ENCODE measurements at places on chromosomes 11 and 22.

DNA sequence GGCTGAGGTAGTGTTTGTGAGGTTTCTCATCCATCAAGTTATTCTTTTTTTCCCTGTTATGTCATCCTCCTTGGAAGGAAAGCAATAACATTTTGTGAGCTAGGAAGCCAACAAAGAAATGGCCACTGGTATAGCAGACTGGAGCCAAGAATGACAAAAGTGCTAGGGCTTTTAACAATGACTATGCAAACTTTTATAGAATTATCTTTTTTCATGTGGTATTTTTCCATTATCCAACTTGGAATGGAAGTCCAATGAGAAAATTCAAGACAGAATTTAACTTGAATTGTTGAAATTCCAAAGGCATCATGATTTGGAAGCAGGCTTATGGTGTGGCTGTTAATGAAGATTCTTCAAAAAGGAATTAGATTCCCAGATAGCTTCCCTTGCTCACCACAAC is 216.4 kb upstream of the PDGFD start:
- no peaks in the 10 kb centered on the region for H3K27me3 ChIP-seq
- no peaks in the 10 kb centered on the region for H3K36me3 ChIP-seq
- DNase-seq: no peak
- no peaks in the 10 kb centered on the region for H3K4me1 ChIP-seq
- H3K4me3 ChIP-seq: no peak overlapping the region

- no peaks in the 10 kb centered on the region for H3K36me3 ChIP-seq
- no peak for DNase-seq
- no peak overlapping the region for H3K27ac ChIP-seq
- no peaks in the 10 kb centered on the region for H3K27me3 ChIP-seq
- H3K4me1 ChIP-seq: no peaks in the 10 kb centered on the region
- no peak overlapping the region for H3K4me3 ChIP-seq
Observed at GRCh38 chr11:6895010-6895409, 2.7 kb upstream of the OR2D2 start.

DNA sequence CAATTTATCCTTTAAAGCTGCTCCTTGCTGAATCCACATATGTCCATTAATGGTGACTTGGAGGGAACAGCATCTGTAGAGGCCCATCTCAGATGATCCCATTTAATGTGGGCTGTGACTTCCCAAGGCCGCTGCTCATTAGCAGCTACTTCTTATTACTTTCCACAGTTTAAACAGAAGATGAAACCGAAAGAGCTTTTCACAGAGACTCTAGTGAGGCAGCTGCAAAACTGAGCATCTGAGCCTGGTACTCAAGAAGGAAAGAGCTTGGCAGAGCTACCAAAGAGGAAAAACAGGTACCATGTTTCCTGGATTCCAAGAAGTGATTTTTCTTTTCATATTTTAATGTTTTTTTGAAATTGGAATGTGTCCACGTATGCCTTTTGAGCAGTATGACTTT is 110.5 kb upstream of the NARS2 start:
- no peaks in the 10 kb centered on the region for H3K27me3 ChIP-seq
- DNase-seq: no peak
- H3K4me3 ChIP-seq: no peak overlapping the region
- H3K36me3 ChIP-seq: no peaks in the 10 kb centered on the region
- no peaks in the 10 kb centered on the region for H3K4me1 ChIP-seq

DNA sequence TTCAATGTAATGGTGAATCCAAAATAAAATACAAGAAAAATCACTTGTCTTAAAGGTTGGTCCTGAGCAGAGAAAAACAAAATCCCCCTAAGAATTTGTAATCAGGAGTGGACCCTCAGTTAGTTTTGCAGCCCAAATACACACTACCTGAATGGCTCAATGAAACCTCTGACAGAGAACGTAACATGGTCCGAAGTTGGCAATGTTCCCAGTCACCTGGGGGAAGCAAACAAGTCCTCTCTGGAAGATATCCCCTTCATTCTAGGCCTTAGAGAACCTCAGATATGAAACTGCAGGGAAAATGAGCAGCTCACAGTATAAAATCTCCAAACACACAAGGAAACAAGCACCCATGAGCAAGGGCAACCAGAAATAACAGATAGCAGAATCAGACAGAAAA is 58.2 kb downstream of the MORC2 start:
- H3K4me1 ChIP-seq: no peaks in the 10 kb centered on the region
- no peaks in the 10 kb centered on the region for H3K27me3 ChIP-seq
- no peak for DNase-seq
- no peaks in the 10 kb centered on the region for H3K36me3 ChIP-seq
- H3K27ac ChIP-seq: no peak overlapping the region

- H3K27me3 ChIP-seq: no peaks in the 10 kb centered on the region
- no peaks in the 10 kb centered on the region for H3K36me3 ChIP-seq
- DNase-seq: no peak
- H3K4me3 ChIP-seq: no peak overlapping the region
- H3K4me1 ChIP-seq: peaks cover 5% of the 10 kb centered on the region
- H3K27ac ChIP-seq: 0 out of 2 replicates have a peak overlapping the region, but pooled peaks have one; percentile 2
Observed at GRCh38 chr11:1796413-1797011, 32.8 kb upstream of the CTSD start.

DNA sequence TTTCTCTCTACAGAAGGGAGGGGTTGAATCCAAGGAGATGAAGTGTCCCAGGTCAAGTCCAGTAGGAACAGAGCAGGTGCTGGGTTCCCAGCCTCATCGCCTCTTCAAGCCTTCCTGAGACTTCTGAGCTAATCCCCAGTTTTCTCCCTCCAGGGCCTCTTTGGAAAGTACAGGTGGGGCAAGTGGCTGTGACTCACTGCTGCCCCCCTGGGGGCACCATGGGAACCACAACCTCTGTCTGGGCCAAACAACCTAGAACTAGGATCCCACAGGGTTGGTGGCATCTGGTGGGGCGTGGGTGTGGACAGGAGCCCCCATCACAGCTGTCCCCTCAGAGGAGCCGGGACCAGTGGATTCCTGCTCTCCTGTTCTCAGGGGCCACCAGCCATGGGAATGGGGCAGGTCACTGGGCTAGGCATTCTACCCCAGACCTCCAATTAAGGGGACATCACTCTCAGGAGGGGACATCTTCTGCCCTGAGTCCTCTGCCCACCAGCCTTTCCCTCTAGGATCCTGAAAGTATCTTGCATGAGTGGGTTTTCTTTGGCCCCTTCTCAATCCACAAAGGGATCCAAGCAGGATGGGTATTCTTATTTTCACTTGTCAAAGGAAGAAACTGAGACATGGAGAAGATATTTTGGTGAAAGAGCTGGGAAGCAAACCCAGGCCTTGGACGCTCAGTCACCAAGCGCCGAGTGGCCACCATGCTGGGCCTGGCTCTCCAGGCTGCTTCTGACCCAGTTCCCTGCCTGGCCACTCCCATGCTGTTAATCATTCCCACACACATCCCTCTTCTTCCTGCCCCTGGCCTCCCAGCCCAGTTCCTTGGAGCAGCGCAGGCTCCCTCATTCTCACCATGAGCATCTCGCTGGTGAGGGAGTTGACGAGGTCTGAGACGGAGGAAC is 23.8 kb downstream of the LRRC10B start:
- H3K4me1 ChIP-seq: no peaks in the 10 kb centered on the region
- peak; percentile 33 for DNase-seq
- no peak overlapping the region for H3K4me3 ChIP-seq
- no peak overlapping the region for H3K27ac ChIP-seq
- H3K27me3 ChIP-seq: no peaks in the 10 kb centered on the region
- no peaks in the 10 kb centered on the region for H3K36me3 ChIP-seq

DNA sequence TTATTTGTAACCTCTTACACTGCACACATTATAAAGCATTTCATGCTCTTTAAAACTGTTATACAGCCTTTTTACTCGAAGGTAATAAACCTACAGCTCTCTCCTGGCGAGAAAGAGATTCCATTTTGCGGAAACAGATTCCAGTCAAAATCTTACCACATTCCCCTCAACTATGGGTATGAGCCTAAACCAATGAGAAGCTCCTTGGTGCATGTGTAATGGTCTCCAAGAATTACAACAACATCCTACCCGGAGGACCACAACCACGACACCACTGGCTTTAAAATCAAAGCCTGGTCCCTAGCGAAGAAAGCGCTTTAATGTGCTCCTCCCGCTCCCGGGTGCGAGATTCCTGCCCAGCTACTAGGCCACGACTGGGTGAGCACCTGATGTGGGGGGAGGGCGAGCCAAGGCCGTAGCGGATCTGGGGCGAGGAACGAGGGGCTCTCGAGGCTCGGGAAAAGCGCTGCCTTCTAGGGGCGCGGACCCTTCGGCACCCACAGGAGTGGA is 821 bp downstream of the CELF1 start:
- H3K27ac ChIP-seq: peak overlapping the region; percentile 98
- H3K4me1 ChIP-seq: peaks cover 19% of the 10 kb centered on the region
- H3K4me3 ChIP-seq: peak overlapping the region; percentile 97
- H3K27me3 ChIP-seq: no peaks in the 10 kb centered on the region
- H3K36me3 ChIP-seq: peaks cover 15% of the 10 kb centered on the region

DNA sequence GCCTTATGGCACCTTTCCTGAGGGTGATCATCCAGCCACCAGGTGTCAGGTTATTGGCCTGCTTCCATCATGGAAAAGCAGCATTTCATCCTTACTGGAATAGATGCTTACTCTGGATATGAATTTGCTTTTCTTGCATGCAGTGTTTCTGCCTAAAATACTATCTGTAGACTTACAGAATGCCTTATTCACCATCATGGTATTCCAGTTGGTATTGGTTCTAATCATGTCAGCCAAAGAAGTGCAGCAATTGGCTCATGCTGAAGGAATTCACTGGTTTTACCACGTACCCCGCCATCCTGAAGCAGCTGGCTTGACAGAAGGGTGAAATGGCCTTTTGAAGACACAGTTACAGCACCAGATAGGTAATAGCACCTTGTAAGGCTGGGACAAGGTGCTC is 194.2 kb downstream of the AASDHPPT start:
- no peaks in the 10 kb centered on the region for H3K36me3 ChIP-seq
- H3K27me3 ChIP-seq: no peaks in the 10 kb centered on the region
- H3K4me3 ChIP-seq: no peak overlapping the region
- no peaks in the 10 kb centered on the region for H3K4me1 ChIP-seq
- DNase-seq: no peak
- H3K27ac ChIP-seq: no peak overlapping the region

- no peak for DNase-seq
- H3K27me3 ChIP-seq: no peaks in the 10 kb centered on the region
Observed at GRCh38 chr11:65554057-65554818, 3.9 kb downstream of the LTBP3 start.

GRCh38 chr11:43567396-43567975 is 113.1 kb upstream of the HSD17B12 start:
- no peak overlapping the region for H3K27ac ChIP-seq
- DNase-seq: no peak
- H3K36me3 ChIP-seq: no peaks in the 10 kb centered on the region
- no peak overlapping the region for H3K4me3 ChIP-seq
- H3K27me3 ChIP-seq: peaks cover 32% of the 10 kb centered on the region

DNA sequence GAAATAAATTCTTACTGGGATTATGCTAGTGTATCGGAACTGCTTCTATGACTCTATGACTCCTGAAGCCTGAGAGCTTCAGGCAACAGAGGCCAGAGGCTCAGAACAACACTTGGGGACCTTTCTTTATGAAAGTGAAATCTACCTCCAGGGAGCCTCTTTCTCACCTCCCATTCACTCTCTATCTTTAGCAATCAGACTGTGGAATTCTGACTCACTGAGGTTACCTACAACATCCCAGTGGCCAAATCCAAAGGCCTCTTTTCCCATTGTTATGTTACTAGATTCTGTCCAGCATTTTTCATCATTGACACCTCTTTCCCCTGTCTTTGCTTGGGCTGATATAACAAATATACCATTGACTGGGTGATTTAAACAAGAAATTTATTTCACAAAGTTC is 14.1 kb upstream of the CYB5R2 start:
- no peak for DNase-seq
- H3K4me3 ChIP-seq: no peak overlapping the region
- no peak overlapping the region for H3K27ac ChIP-seq
- H3K27me3 ChIP-seq: peaks cover 41% of the 10 kb centered on the region
- H3K4me1 ChIP-seq: no peaks in the 10 kb centered on the region

- H3K4me1 ChIP-seq: no peaks in the 10 kb centered on the region
- no peaks in the 10 kb centered on the region for H3K27me3 ChIP-seq
- H3K27ac ChIP-seq: no peak overlapping the region
- H3K36me3 ChIP-seq: no peaks in the 10 kb centered on the region
Observed at GRCh38 chr11:8227156-8228152, 36.2 kb downstream of the LMO1 start.

DNA sequence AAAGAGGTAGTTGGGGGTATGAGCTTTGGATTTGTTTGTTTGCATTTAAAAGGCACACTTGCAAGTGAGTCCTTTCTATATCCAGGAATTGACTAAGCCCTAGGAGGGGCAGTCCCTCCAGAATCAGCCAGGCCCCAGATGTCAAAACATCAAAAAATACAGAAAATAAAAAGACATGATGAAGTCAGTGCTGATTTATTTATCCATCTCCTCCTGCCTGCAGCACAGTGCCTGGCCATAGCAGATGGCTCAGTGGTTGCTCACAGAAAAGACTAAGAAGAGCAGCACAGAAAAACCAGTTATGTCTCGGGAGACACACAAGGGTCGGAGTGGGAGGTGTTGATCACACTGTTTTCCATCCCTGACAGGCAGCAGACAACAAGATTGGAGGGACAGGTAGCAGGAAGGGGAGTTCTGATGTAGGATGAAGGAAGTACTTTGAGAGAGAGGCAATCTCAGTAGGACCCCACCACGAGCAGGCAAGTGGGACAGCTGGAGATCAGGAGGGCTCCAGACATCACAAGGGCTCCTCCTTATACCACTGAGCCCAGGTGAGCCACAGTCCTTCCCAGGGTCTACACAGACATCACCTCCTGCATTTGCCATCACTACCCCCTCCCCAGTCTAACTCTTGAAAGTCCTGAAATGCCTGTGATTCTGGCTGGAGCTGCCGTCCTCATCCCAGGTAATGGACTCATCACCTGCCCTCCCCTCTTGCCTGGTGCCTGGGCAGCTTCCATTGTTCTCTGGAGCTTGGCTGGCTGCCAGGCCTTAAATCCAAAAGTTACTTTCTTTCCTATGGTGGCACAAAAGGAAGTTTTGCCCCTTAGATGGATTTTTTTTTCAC is 32.3 kb downstream of the TMPRSS5 start:
- no peaks in the 10 kb centered on the region for H3K36me3 ChIP-seq
- H3K4me3 ChIP-seq: no peak overlapping the region
- no peaks in the 10 kb centered on the region for H3K27me3 ChIP-seq
- no peak for DNase-seq
- H3K27ac ChIP-seq: peak overlapping the region; percentile 30

DNA sequence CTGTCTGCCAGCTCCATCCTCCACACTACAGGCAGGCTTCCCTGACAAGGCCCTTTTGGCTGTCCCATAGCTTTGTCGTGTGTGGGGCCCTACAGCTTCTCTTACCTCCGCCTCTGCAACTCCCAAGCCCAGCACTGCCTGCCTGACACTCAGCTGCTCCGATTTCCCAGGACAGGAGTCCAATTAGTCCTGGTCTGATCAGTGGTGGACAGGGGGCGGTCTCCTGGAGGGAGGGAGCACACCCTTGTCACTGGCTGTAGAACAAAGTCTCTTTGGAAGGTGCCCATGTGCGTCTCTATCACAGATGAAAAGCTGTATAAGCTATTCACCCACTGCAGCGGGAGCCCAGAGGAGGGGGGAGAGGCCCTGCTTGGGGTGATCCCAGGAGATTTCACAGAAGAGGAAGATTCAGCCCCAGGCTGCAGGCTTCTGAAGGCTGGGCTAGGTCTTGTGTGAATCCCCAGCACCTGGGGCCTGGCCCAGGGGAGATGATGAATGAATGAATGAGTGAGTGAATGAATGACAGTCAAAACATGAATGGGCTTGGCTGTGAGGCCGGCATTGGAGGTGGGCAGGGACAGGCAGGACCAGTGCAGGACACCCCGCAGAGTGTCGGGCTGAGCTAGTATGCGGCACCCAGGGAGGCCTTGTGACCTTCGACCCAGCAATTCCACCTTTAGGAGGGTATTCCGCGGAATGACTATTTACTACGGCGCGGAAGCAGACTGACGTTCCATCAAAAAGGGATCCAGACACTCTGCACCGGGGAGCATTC is 142.4 kb downstream of the CACNA1I start:
- H3K27ac ChIP-seq: no peak overlapping the region
- H3K4me1 ChIP-seq: no peaks in the 10 kb centered on the region
- H3K27me3 ChIP-seq: no peaks in the 10 kb centered on the region
- DNase-seq: no peak
- no peak overlapping the region for H3K4me3 ChIP-seq
- no peaks in the 10 kb centered on the region for H3K36me3 ChIP-seq

Data from Panc1 (cell line).